ENCODE measurements at places on chromosomes 5 and 9.
A peak's percentile ranks its signal among the peaks of the same experiment; 100 is the strongest.

- DNase-seq: no peak
Observed at GRCh38 chr9:78118742-78119473, 87.3 kb upstream of the GNAQ start.

DNA sequence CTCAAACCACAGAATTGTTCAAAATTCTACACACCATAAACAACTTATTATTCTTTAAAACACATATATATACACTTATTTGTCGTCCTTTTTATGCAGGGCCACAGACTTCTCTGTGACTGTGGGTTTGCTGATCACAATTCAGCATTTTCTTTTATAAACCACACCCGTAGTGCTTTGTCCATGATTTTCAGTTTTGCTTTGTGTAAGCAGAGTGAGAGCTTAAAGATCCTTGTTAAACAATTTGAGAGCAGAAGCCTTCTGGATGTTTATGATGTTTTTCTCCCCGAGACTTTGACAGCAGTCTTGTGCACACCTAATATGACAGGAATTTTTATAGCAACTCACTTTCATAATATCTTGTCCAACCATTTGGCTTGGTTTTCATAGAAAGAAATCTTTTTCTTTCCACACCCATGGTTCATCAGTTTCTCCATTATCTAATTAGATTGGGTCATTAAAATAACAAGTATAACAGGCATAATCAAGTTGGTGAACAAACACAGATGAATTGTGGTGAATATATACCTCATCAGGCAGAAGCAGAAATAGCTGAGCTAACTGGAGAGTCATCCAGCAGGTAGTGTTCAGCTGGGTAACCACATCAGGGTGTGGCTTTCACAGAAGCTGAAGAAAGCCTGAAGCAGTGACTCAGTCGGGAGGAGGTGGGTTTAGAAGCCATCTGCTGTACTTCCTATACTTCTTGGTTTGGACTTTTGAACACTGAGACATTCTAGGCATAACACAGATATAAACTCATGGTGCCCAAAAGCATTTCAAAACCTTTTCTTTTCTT lies 232.8 kb downstream of the DOCK8 start:
- no peak for DNase-seq

- no peak for DNase-seq
Observed at GRCh38 chr5:66697796-66698564, 101.8 kb downstream of the MAST4 start.

- no peak for DNase-seq
Observed at GRCh38 chr5:170635706-170636105, 131.9 kb downstream of the KCNIP1 start.

DNA sequence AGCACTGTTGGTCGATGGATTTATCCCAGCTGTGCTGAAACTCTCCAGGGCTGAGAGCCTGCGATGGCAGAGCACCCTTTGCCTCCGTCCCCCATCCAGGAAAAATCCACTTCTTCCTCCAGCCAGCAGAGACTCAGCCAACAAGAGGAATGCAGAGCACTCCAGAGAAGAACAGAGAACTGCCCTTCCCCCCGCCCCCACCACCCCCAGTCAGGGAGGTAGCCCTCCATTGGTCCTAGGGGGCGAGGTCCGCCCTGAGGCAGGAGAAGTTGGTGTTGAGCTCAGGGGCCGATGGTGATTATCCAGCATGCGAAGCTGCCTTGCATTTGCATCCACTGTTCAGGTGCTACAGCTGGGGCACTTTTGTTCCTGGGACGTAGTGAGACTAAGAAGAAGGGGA lies 9.0 kb downstream of the TLX3 start:
- DNase-seq: no peak

DNA sequence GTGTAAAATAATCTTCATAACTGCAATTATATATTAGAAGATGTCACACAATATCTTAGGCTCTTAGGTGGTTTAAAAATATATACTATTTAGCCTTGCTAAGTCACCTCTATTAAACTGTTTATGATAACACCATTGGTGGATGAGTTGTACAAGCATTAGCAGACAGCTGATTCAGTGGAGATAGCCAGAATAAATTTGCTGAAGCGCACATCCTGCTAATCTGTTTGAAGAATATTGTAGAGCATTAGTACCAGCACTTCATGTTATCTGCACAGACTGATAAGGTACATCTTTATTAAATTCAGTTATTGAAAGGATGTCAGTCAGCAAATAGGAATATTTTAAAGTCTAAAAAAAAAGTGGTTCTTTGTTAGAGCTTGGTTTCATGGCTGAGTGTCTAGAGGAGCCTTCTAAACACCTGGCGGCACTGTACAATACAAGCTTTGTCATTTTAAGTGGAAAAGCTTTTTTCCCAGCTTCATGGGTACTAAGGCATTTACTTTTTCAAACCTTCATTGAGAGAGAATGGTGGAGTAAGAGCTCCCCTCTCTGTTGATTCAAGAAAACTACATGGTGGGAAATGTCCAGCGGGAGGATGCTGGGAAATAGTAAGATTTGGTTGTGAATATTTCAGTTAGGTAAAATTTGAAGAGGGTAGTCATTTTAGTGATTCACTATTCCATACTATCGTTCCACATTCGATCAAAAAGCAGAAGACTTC lies 275.1 kb downstream of the SLF1 start:
- DNase-seq: peak; percentile 44

Data from SJCRH30 (cell line).